Psoas muscle (tissue), 8 donors: ENCODE measurements at places on chromosomes 7 and 10. TPM values are rescaled to one million over a fixed set of nuclear protein-coding genes. Genes with fewer than 3 reads are reported as not detected.

GRCh38 chr10:124477614-124478363 is 16.2 kb downstream of the LHPP start:
- H3K27me3 ChIP-seq, result no peaks in the 10 kb centered on the region
- no peak for DNase-seq
- no peak overlapping the region for H3K4me3 ChIP-seq
- H3K36me3 ChIP-seq, result no peaks in the 10 kb centered on the region

- no peak overlapping the region for H3K27ac ChIP-seq
- no peak for DNase-seq
- no peaks in the 10 kb centered on the region for H3K27me3 ChIP-seq
- H3K4me3 ChIP-seq, result no peak overlapping the region
- no peaks in the 10 kb centered on the region for H3K36me3 ChIP-seq
- no peaks in the 10 kb centered on the region for H3K4me1 ChIP-seq
These were observed 145.1 kb upstream of the MEOX2 start for GRCh38 chr7:15831606-15832005.

- no peaks in the 10 kb centered on the region for H3K36me3 ChIP-seq
- no peak overlapping the region for H3K27ac ChIP-seq
- no peaks in the 10 kb centered on the region for H3K27me3 ChIP-seq
- no peak for DNase-seq
- H3K4me3 ChIP-seq, result no peak overlapping the region
- H3K4me1 ChIP-seq, result peaks cover 47% of the 10 kb centered on the region
These were observed 41.6 kb downstream of the SMNDC1 start for GRCh38 chr10:110263164-110263563.

- no peaks in the 10 kb centered on the region for H3K36me3 ChIP-seq
- H3K4me1 ChIP-seq, result no peaks in the 10 kb centered on the region
- H3K4me3 ChIP-seq, result no peak overlapping the region
- no peak for DNase-seq
- no peaks in the 10 kb centered on the region for H3K27me3 ChIP-seq
These were observed 42.2 kb upstream of the SRGN start for GRCh38 chr10:69045441-69046300.

- peaks cover 42% of the 10 kb centered on the region for H3K36me3 ChIP-seq
- DNase-seq, result peak; percentile 95
- H3K27ac ChIP-seq, result peak within 1 kb of the TSS; percentile 95
- H3K27me3 ChIP-seq, result no peaks in the 10 kb centered on the region
These were observed at the start of gene ZDHHC4 for GRCh38 chr7:6577369-6578113. ZDHHC4 (plus strand) TSS chr7:6577454; CDS start chr7:6580562, 3,108 bp downstream.

- H3K4me1 ChIP-seq, result no peaks in the 10 kb centered on the region
- H3K36me3 ChIP-seq, result no peaks in the 10 kb centered on the region
- H3K27me3 ChIP-seq, result no peaks in the 10 kb centered on the region
These were observed 851.0 kb upstream of the PHF14 start for GRCh38 chr7:10122551-10123100.

DNA sequence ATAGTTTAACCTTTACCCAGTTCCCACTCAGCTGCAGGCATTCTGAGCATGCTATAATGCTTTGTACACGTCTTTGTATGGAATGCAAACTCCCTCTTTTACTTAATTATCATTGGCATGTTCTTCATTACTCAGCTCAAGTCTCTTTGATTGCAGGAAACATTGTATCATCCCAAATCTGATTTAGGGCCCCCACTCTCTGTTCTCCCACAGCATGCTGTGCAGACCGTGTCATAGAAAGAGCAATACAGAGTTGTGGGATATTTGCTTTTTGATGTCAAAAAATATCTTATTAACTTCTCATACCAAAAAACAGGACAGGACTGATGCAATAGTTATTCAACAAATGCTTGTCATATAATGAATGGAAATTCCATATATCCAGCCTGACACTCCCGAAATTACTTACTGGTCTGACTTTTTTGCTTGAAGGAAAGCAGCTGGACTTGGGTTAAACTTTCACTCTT is 1081.5 kb upstream of the C7orf33 start:
- no peak overlapping the region for H3K27ac ChIP-seq
- no peak for DNase-seq
- no peaks in the 10 kb centered on the region for H3K36me3 ChIP-seq
- no peaks in the 10 kb centered on the region for H3K4me1 ChIP-seq
- H3K4me3 ChIP-seq, result no peak overlapping the region

GRCh38 chr7:98085674-98086073 is 21.0 kb upstream of the LMTK2 start:
- H3K4me3 ChIP-seq, result no peak overlapping the region
- H3K36me3 ChIP-seq, result no peaks in the 10 kb centered on the region
- no peak for DNase-seq
- no peaks in the 10 kb centered on the region for H3K4me1 ChIP-seq
- H3K27me3 ChIP-seq, result no peaks in the 10 kb centered on the region
- H3K27ac ChIP-seq, result no peak overlapping the region

- no peak overlapping the region for H3K4me3 ChIP-seq
- peak overlapping the region; percentile 60 for H3K27ac ChIP-seq
- H3K27me3 ChIP-seq, result no peaks in the 10 kb centered on the region
- no peak for DNase-seq
- no peaks in the 10 kb centered on the region for H3K4me1 ChIP-seq
These were observed 113.5 kb downstream of the SMURF1 start for GRCh38 chr7:99030457-99030856.

- H3K4me1 ChIP-seq, result peaks cover 16% of the 10 kb centered on the region
- no peaks in the 10 kb centered on the region for H3K27me3 ChIP-seq
- H3K27ac ChIP-seq, result peak overlapping the region; percentile 86
- DNase-seq, result peak; percentile 91
These were observed 1.2 kb upstream of the ATP6V0E2 start for GRCh38 chr7:149872419-149873073.

DNA sequence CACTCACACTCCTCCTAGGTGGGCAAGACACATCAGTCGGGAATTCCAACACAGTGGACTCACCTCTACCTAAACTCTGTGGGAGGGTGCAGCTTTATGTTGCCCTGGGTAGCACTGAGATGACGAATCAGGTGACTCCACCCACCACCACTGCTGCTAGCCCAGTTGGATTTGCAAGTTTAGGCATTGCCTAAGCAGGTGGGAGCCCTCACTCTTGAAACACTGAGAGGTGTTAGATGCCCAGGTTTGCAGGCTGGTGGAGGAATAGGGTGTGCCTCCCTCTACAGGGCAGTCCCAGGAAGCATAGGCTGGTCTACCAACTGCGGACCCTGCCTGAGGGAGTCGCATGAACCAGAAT is 708.9 kb downstream of the POM121L12 start:
- H3K27me3 ChIP-seq, result no peaks in the 10 kb centered on the region
- no peak for DNase-seq
- no peaks in the 10 kb centered on the region for H3K4me1 ChIP-seq
- no peak overlapping the region for H3K4me3 ChIP-seq

GRCh38 chr10:105243381-105243780 is 602.3 kb downstream of the SORCS3 start:
- no peaks in the 10 kb centered on the region for H3K36me3 ChIP-seq
- H3K27me3 ChIP-seq, result no peaks in the 10 kb centered on the region
- DNase-seq, result no peak
- no peaks in the 10 kb centered on the region for H3K4me1 ChIP-seq

GRCh38 chr10:1406132-1406966 is 331.0 kb downstream of the ADARB2 start:
- no peaks in the 10 kb centered on the region for H3K36me3 ChIP-seq
- no peak for DNase-seq
- no peak overlapping the region for H3K4me3 ChIP-seq
- H3K27me3 ChIP-seq, result peaks cover 2% of the 10 kb centered on the region
- no peaks in the 10 kb centered on the region for H3K4me1 ChIP-seq

DNA sequence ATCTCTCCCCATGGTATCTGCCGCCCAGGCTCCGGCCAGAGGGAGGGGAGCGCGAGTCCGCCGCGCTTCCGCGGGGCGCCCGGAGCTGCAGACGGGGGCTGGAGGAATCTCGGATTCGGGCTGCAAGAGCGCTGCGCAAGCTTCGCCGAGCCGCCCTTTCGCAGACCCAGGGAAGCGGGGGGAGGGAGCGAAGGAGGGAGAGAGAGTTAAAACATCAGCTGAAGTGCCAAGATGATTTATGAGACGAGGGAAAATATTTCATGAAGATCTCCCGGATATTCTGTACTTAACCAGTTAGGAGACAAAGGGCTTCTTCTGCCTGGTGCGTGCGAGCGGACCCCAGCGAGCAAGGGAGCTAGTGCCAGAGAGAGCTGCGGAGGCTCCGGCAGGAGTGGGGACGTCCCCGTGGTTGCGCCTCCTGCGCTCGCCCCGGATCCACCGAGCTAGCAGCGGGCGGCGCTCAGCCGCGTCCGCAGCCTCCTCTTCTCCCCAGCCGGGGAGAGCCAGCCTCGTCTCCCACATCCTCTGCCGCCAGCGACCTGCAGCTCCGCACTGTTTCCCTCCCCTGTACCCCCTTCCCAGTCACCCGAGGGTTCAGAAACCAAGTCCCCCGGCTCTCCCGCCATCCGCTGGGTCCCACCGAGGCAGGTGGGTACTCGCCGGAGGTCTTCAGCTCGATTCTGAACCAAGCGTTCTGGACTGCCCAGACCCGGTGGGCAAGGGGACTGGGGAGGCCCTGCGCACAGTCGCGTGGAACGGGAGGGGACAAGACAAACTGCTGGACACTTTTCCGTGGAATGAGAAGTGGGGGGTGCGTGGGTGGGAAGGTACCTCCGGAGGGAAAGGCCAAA is 1.0 kb upstream of the PAX2 start:
- peaks cover 71% of the 10 kb centered on the region for H3K27me3 ChIP-seq
- no peaks in the 10 kb centered on the region for H3K36me3 ChIP-seq
- peak overlapping the region; percentile 58 for H3K4me3 ChIP-seq
- H3K4me1 ChIP-seq, result peaks cover 22% of the 10 kb centered on the region
- no peak for DNase-seq

DNA sequence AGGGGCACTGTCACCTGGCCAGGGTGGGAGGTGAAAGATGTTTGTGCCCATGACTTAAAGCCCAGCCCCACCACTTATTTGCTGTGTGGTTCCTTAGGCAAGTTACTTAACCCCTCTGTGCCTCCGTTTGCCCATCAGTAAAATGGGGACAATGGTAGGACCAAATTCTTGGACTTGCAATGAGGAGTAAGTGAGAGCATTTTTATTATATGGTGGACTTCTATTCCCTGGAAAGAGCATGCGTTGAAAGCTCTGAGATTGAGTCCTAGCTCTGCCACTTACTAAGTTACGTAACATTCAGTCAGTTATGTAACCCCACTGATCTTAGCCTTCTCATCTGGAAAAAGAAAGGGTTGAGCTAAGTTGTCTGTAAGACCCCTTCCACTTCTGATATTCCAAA is 18.8 kb downstream of the VSIR start:
- H3K27ac ChIP-seq, result no peak overlapping the region
- peaks cover 66% of the 10 kb centered on the region for H3K4me1 ChIP-seq
- H3K27me3 ChIP-seq, result no peaks in the 10 kb centered on the region
- peaks cover 31% of the 10 kb centered on the region for H3K36me3 ChIP-seq

DNA sequence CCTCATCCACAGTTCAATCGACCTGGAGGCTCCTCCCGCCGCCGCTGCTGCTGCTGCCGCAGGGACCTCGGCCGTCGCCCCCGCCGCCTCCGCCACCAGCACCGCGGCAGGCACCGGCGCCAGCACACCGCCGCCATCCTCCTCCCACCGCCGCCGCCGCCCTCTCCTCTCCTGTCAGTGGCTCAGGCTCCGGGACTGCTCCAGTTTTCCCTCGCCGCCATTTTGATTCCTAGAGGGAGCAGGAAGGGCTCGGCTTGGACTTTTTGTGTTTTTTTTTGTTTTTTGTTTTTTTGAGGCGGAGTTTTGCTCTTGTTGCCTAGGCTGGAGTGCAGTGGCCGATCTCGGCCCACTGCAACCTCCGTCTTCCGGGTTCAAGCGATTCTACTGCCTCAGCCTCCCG is 3.0 kb upstream of the MCM10 start:
- H3K27me3 ChIP-seq, result no peaks in the 10 kb centered on the region
- H3K27ac ChIP-seq, result no peak overlapping the region
- H3K4me3 ChIP-seq, result peak overlapping the region; percentile 18
- H3K36me3 ChIP-seq, result no peaks in the 10 kb centered on the region
- peaks cover 7% of the 10 kb centered on the region for H3K4me1 ChIP-seq

- H3K4me3 ChIP-seq, result no peak overlapping the region
- no peak overlapping the region for H3K27ac ChIP-seq
- no peak for DNase-seq
- H3K27me3 ChIP-seq, result no peaks in the 10 kb centered on the region
These were observed 226.0 kb downstream of the BMPER start for GRCh38 chr7:34131371-34131770.

ADO gene
- 20.3 TPM for total RNA-seq

ITPRID1 gene
- not detected for total RNA-seq

GALNT17 gene
- 1.6 TPM for total RNA-seq

JAKMIP3 gene
- 0.49 TPM for total RNA-seq
